ENCODE measurements at places on chromosomes 5 and 9.
A peak's percentile ranks its signal among the peaks of the same experiment; 100 is the strongest.

DNA sequence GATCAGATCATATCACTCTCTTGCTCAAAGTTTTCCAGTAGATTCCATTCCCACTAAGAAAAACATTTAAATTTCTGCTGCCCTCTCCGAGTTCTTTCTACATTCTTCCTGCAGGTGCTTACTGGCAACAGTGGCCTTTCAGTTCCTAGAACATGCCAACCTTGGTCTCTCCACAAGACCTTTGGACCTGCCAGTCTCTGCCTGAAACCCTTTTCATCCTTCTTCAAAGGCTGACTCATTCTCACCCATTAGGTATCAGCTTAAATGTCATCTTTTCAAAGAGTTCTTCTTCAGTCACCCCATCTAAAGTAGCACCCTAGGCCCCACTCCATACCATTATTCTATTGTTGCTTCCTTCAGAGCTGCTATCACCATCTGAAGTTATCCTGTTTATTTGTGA, 21.8 kb downstream of the PPIC start:
- DNase-seq = no peak

DNA sequence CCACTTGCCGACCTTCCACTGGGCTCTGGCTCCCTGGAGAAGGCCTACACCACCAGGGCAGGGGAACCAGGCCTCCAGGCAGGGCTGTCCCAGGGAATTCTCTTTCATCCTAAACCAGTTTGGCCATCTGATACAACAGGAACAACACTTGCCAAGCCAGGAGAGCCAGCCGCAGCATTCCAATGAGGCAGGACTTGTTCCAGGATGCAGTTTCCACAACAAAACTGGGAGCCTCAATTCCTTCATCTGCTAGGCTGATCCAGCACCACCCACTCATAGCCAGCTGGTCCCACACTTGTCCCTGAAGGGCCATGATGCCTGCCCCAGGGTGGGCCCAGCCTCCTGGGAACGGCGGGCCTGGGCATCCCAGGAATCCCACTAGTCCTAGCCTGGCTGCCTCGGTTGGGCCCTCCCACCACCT, 26.0 kb downstream of the BICD2 start:
- no peak for DNase-seq

GRCh38 chr9:107178293-107178692, 104.8 kb upstream of the RAD23B start:
- DNase-seq = no peak

DNA sequence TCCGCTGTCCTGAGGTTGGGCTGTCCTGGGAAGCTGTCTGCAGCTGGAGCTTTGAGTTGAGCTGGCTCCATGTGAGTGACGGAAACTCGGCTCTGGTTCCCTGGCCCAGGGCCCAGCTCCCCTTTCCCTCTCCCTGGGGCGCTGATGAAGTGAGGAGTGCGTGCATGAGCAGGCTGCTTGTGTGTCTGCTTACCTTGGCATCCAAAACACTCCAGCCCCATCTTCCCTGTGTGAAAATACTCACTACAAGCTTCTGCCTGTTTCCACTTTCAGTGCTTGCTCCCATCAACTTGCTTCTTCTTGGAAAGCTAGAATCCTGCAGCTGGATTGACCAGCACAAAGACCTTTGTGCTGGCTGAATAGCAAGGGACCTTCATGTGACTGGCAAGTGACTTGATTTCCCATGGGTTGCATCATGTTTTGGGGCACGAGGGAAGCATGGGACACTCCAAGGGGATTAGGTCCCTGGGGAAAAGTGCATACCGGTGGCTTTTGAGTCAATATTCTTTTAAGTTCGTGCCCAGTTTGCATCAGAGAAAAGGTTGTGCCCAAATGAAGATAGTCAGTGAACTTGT, 198.1 kb downstream of the GADD45G start:
- DNase-seq = no peak

GRCh38 chr5:137147346-137147745, 351.8 kb downstream of the SPOCK1 start:
- no peak for DNase-seq

GRCh38 chr9:73143711-73144328, 7.8 kb upstream of the ANXA1 start:
- no peak for DNase-seq

DNA sequence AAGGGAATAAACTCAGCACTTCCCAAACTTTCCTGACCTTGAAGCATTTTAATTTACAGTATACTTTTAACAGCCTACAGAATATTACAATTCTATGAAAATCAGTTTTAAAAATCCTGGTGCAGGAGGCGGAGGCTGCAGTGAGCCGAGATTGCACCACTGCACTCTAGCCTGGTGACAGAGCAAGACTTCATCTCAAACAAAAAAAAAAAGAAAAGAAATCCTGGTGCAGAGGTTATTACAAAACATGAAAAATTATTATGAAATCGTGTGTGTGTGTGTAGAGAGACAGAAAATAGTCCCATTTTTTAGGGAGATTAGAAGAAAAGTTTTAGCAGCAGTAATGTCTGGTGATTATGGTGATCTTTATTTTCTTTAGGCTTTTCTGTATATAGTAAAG, 26.9 kb downstream of the GOLPH3 start:
- DNase-seq = no peak

- DNase-seq = no peak
Measured at GRCh38 chr9:115804206-115804605, 349.4 kb upstream of the PAPPA start.

DNA sequence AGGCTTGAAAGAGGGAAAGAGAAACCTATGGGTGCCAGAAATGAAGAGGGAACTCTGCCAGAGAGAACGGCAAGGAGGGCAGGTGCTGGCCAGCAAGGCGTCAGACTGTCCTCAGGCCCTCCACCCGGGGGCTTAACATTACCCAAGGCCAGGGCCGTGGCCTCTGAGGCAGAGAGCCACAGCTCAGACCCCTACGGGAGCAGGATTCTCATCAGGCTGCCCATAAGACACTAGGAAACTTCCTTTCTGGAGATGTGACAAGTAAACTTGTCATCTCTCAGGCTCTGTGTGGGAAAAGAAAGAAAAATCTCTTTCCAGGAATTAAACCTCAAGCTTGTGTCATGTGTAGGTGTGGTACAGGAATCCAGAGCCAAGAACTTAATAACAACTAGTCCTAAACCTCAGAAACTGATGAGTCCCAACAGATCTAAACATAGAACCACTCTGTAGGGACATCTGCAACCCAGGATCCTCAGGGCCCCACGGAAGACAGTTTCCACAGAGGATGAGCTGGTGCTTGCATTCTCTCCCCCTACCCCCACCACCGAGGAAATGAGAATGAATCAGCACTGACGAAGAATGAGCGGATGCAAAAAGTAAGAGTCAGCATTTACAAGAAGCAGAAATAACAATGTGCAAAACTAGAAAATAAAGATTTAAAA, 74.3 kb downstream of the DCP2 start:
- DNase-seq = no peak

DNA sequence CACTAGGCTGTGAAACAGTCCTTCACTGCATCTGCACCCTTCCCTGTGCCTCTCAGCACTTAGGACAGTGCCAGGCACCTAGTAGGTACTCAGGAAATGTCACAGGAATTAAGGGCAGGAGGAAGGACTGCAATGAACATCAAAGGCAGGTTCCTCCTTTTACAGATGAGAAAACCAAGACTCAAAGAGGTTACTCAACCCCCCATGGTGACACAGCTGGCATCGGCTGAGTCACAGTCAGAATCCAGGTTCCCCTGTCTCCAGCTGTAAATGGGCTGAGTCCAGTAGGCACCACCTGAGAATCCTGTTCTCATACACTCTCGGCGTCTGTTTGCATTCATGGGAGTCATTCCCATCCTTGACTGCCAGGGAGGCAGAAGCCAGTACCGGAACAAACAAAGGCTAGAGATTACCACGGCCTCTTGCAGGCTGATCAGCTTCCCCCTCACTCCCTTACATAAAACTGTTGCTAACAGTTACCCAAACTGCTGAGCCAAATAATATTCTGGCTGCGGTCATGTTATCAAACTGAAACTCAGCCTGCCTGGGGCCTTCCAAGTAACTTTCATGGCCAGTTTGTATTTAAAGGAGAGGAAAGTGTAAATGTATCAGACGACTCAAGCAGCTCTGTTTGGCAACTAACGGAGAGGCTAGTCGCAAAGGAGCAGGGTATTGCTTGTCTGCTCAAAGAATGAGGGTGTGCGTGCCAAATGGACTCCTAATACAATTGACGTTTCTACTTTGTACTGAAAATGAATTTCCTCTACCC, 201.7 kb downstream of the PAPPA start:
- no peak for DNase-seq

- no peak for DNase-seq
Measured at GRCh38 chr5:143262393-143263174, 140.9 kb downstream of the NR3C1 start.

DNA sequence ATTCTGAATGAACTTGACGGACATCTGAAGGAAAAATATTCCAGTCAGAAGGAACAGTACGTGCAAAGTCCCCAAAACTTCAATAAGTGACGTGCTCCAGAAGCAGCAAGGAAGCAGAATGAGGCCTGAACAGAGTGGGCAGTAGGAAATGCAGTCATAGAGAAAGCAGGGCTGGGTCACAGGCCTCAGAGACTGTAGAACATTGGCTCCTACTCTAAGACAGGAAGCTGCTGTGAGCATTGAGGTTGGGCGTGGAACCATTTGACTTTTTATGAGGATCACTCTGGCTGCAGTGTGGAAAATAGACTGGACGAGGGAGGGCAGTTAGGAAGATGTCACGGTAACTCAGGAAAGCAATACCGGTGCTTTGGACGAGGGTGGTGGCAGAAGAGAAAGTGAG, 64.0 kb downstream of the DOCK8 start:
- no peak for DNase-seq

DNA sequence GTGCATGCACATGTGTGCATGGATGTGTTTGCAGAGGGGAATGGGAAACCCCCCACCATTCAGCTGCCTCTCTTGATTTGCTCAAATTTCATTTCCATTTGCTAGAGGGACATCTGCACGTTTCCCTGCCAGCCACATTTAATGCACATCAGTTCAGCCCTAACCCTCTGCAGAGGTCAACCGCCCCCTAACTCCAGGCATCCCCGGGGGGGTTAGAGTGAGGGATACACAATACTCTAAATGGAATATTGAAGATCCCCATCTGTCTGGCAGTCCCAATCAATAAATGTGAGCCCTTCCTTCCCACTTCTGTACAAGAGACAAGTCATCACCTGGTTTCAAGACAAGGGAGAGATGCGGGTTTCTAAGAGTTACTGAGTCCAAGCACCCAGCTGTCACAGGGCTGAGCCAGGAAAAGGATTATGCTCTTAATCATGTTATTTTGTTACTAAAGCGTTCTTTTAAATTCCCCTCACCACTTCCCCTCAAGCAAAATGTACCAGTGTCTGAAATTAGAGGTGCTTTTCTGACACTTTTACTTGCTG, 134.1 kb downstream of the SEMA6A start:
- DNase-seq = no peak

- no peak for DNase-seq
Measured at GRCh38 chr5:353612-354580, 32.4 kb downstream of the AHRR start.

DNA sequence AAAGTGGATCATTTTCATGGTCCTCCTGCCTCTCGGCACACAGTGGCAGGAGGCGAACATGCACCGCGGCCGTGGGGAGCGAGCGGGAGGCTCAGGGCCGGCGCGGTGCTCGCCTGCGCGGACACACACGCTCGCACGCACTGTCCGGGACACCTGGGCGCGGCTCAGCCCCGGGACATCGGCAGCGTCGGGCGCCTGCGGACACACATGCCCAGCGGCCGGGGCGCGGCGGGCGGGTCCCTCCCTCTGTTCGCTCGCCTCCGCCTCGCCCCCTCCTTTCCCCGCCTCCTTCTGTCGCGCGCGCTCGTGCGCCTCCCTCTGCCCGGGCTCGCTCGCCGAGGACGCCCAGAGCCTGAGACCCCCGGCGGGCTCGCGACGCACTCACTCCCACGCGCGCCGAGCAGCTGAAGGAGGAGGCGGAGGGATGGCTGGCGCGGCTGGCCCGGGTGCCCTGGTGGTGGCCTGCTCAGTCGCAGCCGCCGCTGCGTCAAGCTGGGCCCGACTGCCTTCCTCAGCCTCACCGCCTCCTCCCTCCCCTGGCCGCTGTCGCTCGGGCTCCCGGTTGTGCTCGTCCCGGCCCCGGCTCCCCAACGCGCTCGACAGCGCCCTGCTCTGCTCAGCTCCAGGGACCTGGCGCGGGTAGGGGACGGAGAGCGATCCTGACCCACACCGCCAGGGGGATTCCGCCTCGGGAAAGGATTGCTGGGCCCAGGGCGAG, at the start of gene FRMD3:
Gene FRMD3 (minus strand): TSS at position 230 of the 718 bp plus-strand sequence. CDS start 170 bp downstream, at position 60.
- peak; percentile 25 for DNase-seq

- DNase-seq = no peak
Measured at GRCh38 chr9:18550286-18550685, 76.3 kb downstream of the ADAMTSL1 start.

- no peak for DNase-seq
Measured at GRCh38 chr5:63128018-63128417, 549.4 kb downstream of the LRRC70 start.

DNA sequence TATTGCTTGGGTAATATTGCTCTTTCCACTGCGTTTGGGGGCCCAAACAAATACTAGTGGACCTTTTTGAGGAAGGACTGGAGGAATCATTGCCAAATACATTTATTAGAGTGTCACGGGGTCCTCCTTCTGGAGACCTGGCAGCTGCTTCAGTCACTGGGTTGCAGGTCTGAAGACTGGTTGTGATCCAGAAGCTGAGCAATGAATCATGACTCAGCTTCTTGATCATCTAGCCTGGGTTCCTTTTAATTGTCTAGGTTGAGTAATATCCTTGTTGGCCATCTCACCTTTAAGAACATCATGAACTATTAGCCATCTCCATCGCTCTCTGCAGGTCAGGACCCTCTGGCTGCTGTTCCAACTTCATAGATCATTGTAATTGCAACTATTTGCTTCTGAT, 15.4 kb upstream of the UBAP1 start:
- DNase-seq = no peak

- no peak for DNase-seq
Measured at GRCh38 chr9:136858844-136859757, 7.0 kb downstream of the MAMDC4 start.

DNA sequence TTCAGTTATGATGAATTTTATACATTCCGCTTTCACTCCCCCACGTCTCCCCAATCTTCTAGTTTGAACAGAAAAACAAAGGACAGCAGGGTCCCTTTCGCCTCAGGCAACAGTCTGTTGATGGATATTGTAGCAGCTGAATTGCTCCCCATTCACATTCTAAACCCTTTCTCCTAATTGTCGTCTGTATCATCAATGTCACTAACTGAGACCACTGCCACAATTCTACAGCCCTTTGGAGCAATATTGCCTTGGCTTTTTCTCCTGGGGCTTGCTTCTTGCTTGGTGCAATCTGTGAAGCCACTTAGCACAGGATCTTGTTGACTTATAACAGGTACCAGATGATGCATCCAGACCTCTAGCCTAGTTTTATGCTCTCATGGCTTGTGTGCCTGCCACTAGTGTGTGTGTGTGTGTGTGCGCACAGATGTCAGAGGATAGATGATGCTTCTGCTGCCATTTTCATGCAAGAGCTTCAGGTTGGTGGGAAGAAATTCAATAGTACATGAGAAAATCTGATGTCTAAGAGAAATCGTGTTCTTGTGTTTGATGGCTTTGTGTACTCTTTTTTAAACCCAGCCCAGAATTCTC, 195.2 kb upstream of the ISL1 start:
- DNase-seq = no peak

- DNase-seq = no peak
Measured at GRCh38 chr5:6652025-6652424, 18.8 kb downstream of the SRD5A1 start.

GRCh38 chr9:21095561-21095960, 17.8 kb upstream of the IFNB1 start:
- no peak for DNase-seq

All from CMK (cell line).